ENCODE measurements at places on chromosomes 6 and 20.

GRCh38 chr6:149488815-149489214 lies 4.0 kb upstream of the ZC3H12D start:
- DNase-seq, result peak; percentile 56

- no peak for DNase-seq
Measured at GRCh38 chr6:108983151-108983550, 111.5 kb downstream of the SESN1 start.

DNA sequence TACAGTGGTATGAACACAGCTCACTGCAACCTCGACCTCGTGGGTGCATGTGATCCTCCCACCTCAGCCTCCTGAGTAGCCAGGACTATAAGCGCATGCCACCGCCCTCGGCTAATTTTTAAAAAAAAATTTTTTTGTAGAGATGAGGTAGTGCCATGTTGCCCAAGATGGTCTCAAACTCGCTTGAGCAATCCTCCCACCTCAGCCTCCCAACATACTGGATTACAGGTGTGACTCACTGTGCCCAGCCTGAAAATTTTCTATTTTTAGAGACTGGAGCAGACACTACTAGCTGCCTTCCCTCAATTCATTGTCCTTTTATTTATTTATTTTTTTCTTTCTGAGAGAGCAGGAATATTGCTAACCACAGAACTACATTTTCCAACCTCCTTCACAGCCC lies 20.3 kb upstream of the GTF3C6 start:
- no peak for DNase-seq

- no peak for DNase-seq
Measured at GRCh38 chr6:107727096-107727757, 96.9 kb downstream of the SCML4 start.

DNA sequence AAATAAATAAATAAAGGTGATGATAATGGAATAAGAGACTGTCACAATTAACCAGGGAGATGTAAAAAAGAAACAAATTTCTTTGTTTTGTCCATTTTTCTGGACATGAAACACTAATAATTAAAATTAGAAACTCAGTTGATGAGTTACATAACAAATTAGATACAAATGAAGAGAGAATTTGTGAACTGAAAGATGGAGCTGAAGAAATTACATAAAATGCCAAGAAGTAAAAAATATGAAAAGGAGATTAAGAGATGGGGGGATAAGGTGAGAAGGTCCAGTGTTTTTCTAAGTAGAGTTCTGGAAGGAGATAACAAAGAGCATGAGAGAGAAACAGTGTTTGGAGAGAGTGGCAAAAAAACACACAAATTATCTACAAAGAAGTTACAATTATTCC lies 89.4 kb upstream of the AGPAT4 start:
- no peak for DNase-seq

DNA sequence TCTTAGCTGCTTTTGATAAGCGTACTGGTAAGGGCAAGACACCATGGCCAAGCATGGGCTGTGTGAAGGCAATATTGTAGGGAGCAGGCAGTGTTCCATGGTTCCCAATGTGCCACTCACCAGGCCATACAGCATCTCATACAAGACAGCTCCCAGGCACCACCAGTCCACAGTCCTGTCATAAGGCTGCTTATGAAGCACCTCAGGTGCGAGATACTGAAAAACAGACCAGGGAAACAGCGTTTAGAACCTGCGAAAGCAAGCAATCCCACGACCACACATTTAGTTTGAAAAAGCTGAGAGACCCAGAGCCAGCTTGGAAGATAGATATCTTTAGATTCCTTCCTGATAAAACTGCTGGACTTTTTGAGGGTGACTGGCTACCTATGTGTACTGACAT lies 119.1 kb upstream of the SLC2A12 start:
- DNase-seq, result no peak

GRCh38 chr20:11852811-11853210 lies 64.9 kb upstream of the BTBD3 start:
- DNase-seq, result no peak

DNA sequence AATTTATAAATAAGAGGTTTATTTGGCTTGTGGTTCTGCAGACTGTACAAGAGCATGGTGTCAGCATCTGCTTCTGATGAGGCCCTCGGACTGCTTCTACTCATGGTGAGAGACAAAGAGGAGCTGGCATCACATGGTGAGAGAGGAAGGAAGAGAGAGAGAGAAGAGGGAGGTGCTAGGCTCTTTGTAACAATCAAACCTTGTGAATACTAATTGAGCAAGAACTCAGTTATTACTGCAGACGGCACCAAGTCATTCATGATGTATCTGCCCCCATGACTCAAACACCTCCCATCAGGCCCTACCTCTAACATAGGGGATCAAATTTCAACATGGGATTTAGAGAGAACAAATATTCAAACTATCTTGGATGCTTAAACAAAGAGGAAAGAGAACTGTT lies 6.3 kb upstream of the SIRPG start:
- DNase-seq, result no peak

GRCh38 chr6:90440586-90441283 lies 144.1 kb upstream of the BACH2 start:
- no peak for DNase-seq

- no peak for DNase-seq
Measured at GRCh38 chr6:1082285-1082935, 229.5 kb upstream of the FOXQ1 start.

DNA sequence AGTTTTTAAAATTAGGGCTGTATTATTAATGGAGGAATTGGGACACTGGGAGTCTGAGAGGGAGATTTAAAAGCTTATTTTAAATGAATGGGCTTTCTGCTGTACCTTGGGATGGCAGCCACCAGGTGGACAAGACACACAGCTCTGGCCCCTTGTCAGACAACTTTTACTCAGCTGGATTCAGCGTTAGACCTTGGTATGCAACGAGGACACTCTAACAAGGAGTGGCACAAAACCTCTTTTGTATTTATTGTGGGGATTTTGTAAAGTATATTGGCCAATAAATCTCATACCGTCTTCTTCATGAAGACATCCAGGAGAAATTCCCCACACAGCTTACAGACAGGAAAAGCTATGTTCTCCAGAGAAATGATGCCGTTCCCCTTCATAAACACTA lies 105.7 kb downstream of the LCA5 start:
- no peak for DNase-seq

- DNase-seq, result no peak
Measured at GRCh38 chr6:155085582-155086257, 90.6 kb downstream of the TIAM2 start.

DNA sequence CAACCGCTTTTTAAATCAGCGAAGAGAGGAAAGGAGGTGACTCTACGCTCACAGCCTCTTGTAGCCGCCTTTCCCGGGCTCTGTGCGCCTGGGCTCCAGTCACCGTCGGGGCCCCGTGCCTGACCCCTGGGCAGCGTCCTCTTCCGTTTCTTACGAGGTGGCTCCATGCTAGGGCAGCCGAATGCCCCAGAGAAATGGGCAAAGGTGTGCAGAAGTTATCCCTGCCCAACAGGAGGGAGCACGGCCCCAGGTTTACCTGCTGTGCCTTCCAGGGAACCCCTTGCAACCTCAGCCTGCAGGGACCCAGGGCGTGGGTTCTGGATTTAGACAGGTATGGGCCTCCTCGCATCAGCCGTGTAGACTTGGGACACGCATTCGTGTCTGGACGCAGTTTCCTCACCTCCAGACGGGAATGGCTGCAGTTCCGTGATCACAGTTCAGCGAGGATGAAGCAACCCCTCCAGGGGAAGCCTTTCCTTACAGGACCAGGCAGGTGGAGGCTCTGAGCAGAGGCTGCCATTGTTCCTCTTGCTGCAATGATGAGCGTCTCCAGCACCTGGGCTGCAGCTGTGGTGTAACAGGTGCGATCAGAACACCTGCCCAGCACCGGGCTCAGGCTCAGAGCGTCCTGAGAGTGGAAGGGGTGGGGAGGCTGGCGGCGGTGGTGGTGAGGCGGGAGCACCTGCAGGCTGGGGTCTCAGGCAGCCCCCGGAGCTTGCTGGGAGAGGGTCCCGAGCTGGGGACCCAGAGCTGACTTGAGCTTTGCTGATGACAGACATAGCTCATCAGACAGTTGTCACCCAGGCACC lies 81.3 kb upstream of the BHLHE23 start:
- peak; percentile 41 for DNase-seq

DNA sequence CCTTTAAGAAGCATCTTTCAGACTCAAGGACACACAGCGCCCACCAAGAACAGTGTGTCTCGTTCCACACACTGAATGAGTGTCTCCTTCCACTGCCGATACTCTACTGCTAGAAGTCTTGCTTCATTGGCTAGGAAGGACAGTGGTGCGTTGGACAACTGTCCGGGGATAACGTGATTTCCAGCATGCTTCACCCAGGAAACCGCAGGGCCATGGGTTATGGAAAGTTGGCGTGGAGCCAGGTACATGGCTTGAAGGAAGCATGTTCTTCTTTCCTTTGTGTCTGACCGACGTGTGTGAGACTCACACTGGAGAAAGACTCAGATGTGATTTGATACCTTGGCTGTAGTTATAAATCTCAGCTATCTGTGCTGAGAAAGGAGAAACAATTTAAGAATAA lies 73.2 kb downstream of the SMOC2 start:
- no peak for DNase-seq

DNA sequence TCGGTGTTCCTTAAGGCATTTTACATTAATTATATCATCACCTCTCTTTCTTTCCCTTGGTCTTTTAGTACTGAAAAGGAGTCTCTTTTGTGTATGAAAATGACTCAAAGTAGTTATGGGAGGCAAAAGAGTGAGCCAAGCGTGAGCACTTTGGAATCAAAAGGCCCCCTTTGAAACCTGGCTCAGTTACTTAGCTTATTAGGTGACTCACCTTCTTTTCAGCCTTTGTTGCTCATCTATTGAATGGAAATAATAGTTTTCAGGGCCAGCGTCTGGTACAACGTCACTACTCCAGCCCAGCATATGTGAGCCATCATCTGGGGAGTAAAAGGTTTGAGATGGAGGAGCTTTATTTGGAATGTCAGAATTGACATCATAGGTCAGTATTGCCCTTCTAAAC lies 147.4 kb upstream of the SCGN start:
- DNase-seq, result no peak

DNA sequence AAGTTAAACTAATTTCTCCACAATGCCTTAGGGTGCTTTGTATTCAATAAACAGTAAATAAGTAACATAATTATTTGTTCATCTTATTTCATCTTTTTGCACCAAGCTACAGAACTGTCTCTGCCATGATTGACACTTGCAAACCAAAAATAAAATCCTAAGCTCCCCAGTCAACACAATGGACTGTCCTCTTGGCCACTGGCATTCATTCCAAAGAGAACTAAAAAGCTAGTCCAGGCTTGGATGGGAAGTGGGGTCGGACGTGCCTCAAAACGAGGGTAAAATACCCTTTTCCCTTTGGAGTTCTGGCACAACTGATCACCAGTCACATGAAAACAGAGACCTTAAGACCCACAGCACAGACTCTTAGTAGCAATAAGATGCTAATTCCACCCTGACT lies 66.4 kb upstream of the THBS2 start:
- no peak for DNase-seq

GRCh38 chr20:14295238-14295637 lies 42.2 kb downstream of the FLRT3 start:
- DNase-seq, result no peak

GRCh38 chr6:18973251-18973650 lies 586.1 kb downstream of the RNF144B start:
- DNase-seq, result no peak

DNA sequence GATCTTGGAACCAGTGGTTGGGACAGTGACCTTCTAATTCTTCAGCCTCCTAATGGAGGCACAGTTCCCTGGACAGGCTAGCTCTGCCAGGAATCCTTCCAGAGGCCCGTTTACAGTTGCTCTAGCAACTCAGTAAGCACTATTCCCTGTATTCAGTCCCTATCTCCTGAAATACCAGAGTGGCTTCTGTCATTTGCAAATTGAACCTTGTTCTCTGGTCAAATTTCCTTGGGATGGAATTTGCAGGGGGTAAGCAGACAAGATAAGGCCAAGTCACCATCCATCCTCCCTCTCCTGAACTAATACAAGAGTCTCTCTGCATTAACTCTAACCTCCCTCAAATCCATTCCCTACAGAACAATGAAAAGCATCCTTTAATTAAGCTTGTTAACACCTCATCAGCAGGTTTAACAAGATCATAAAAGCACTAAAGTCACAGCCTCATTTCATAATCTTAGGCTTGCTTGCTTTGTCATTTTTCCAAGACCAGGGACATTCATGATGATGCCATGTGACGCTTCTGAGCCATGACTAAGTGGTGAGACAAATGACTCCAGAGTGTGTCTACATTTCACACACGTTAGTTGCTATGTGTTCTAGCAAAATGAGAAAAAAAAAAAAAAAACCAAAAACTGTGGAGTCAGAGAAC lies 37.1 kb downstream of the SLC22A23 start:
- no peak for DNase-seq

DNA sequence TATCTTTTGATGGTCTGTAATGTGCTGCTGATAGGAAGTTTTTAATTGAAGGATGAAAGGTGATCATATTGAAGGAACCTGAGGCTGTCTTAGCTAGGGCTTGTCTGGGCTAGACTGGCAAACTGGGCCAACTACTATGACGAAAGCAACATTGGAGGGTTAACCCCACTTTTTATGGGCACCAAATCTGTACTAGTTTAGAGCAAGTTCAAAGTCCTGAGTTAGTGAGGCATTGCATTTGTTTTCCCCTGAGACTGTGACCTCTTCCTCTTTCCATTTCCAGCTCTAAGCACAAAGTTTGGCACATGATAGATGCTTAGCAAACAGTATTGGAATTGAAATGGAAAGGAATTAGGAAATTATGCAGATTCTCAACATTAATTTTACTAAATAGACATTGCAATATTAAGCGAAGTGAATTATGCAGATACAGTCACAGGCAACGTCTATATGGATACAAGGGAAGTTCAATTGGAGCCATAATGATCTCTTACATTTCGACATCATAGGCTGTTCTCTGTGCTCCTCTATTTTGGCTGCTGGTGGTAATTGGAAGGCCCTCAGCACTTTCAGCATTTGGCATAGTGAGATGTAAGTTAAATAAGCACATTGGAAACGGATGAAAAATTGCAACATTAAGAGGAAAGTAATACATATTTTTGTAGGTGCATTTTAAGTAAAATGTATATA lies 22.2 kb downstream of the CEP57L1 start:
- no peak for DNase-seq

GRCh38 chr20:62080249-62080990 lies 14.7 kb upstream of the TAF4 start:
- DNase-seq, result no peak

GRCh38 chr6:14986370-14986769 lies 259.5 kb upstream of the JARID2 start:
- no peak for DNase-seq

- DNase-seq, result no peak
Measured at GRCh38 chr6:52314752-52315151, 30.2 kb upstream of the MCM3 start.

- DNase-seq, result no peak
Measured at GRCh38 chr20:24795436-24795835, 153.6 kb upstream of the CST7 start.

- peak; percentile 87 for DNase-seq
Measured at GRCh38 chr20:38674092-38674764, 50.1 kb upstream of the SLC32A1 start.

- no peak for DNase-seq
Measured at GRCh38 chr6:65638047-65638831, 68.8 kb downstream of the EYS start.
